ENCODE measurements at places on chromosomes 3 and 15.

DNA sequence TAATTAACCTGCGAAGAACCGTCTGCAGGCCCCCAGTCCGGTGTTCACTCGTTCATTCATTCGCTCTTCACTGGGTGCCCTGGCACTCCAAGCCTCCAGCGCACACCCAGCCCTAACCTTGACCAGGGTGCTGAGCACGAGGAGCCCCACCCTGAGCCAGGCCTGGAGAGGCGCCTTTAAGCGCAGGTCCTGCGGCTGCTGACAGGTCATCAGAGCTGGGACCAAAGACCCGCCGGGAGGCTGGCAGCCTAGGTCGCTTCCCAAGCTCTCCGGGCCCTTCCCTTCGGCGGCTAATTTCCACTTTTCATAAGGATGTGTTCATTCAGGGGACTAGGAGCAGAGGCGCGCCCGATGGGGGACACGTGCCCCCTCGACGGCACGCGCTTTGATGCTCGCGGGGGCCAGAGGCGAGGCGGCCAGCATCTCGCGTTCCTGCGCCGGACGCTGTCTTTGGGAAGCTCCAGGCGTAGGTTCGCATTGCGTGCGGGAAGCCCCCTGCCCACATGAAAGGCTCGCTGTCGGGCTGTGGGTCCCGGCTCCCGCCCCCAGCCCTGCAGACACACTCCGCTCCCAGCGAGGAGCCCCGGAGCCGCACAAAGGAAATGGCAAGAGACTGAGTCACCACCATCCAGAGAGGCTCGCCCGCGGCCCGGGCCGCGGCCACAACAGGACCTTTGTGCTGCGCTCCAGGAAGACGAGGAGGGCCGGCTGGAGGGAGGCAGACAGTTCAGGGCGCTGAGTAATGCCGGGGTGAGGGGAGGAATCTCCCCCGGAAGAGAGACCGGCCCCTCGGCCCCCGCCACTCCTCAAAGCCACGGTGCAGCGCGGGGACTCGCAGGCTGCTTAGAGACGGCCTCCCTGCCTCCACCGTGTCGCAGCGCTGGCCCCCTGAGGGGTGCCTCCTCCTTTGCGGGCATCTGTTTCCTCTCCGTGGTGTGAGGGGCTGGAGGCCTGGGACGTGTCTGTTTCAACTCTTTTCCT lies 266.4 kb upstream of the HES1 start:
- DNase-seq = no peak

DNA sequence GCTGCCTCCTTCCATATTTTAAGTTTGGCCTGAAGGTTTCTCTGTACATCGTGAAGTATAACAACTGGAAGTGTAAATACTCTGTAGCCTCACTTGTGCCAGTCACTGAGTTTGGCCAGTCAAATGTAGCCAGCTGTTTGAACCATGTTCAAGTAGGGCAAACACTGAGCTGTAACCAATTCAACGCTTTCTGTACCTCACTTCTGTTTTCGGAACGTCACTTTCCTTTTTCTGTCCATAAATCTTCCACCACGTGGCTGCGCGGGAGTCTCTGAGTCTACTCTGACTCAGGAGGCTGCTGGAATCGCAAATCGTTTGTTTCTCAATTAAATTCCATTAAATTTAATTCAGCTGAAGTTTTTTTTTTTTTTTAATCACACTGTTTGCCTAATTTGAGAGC lies 88.8 kb upstream of the RARB start:
- DNase-seq = no peak

DNA sequence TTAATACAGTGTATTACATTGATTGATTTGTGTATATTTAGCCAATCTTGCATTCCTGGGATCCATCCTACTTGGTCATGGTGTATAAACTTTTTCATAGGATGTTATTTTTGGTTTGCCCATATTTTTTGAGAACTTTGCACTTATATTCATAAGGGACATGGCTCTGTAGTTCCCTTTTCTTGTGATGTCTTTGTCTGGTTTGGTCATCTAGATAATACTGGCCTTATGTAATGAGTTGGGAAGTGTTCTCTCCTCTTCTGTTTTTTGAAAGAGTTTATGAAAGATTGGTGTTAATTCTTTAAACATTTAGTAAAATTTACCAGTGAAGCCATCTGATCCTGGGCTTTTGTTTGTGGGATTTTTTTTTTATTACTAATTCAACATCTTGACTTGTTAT lies 9.6 kb downstream of the CHST13 start:
- no peak for DNase-seq

DNA sequence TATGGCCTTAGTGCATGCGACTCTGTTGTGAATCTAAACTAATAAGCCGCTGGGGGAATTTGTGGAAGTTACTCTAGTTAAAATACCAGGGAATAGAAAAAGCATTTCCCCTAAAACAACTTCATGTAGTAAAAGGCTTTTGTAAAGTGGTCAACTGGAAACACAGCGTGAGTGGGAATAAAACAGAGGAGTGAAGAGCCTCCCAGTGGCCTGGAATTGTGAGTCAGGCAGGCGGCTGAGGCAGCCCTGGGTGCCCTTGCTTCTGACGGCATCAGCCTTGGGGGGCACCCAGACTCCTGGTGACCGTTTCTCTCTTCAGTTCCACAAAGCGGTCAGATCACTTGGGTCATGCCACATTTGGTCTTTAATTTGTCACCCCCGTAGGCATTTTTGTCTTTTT lies 108.4 kb downstream of the GHSR start:
- no peak for DNase-seq

DNA sequence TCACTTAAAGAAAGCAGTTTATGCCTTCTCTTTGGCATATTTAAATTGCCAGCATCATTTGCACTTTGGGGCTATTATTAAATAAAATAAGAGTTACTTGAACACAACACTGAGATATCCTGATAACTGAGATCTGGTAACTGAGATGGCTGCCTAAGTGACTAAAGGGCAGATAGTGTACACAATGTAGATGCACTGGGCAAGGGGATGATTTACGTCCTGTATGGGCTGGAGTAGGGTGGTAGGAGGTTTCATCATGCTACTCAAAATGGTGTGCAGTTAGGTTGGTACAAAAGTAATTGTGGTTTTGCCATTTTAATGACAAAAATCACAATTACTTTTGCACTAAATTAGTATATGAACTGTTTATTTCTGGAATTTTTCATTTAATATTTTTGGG lies 196.1 kb downstream of the UBE2E2 start:
- DNase-seq = no peak

DNA sequence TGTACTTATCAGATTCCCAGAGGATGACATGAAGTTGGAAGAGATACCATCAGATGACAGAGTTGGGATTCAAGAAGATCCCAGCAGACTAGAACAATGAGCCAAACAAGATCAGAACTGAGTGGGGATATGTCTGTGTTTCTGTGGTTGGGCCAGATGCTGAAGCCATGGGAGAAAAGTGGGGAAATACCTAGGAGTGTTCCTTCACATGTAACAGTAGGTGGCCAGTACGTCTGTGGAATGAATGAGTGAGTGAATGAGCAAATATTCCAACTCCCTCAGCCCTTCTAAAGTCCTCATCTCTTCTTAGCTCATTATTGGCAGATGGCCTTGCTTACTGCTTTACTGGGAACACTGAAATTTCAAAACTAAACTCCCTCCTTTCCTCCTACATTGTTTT lies 32.2 kb upstream of the GREM1 start:
- DNase-seq = no peak

DNA sequence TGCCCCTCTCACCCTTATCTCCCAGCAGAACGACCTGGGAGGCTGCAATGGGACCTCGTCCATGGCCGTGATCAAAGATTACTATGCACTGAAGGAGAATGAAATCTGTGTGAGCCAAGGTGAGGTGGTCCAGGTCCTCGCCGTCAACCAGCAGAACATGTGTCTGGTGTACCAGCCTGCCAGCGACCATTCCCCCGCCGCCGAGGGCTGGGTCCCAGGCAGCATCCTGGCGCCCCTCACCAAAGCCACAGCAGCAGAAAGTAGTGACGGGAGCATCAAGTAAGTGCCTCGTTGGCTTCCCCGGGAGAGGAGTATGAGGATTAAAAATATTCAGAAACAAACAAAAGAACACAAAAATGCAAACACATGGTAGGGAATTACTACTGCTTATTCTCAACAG lies 55.9 kb upstream of the UMPS start:
- DNase-seq = no peak

DNA sequence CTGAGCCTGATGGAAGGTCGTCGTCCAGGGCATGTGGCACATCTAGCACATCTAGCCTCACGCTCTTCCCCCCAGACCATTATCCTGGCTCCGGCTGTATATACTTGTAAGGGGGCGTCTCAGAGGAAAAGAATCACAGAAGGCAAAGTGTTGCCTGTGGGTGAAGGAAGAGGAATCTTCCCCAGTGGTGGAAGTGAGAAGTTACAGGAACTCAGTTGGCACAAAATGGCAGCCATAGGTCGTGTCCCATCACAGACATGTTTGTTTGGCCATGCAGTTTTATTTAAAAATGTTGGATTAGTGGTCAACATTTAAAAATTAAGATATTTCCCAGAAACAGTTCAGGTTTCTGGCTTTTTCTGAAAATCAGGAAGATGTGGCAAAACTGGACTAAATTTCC lies 13.6 kb downstream of the GALNT15 start:
- no peak for DNase-seq

DNA sequence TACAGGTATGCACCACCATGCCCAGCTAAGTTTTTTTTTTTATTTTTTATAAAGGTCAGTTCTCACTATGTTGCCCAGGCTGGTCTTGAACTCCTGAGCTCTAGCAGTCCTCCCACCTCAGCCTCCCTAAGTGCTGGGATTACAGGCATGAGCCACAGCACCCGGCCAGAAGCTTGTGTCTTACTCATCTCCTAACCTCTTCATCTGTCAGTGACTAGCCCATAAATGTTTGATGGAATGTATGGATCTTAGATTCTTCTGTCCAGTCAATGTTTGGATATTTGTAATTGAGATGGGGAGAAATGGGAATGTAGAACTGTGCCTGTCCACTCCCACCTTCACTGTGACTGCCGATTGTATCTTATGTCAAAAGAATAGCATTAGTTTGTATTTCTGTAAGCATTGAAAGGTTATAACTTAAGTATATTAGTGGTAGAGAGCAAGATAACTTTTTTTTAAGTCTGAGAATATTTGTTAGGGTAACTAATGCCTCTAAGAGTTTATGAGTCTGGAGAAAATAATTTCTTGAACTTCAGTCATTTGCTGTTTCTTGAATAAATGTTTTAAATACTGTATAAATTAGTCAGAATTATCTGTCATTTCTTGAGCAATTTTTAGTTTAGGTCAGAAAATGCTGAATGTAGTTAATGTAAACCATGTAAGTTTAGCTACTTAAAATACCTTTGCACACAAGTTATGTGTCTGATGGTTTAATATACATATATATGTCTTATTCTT lies 215.3 kb upstream of the CGNL1 start:
- DNase-seq = no peak

DNA sequence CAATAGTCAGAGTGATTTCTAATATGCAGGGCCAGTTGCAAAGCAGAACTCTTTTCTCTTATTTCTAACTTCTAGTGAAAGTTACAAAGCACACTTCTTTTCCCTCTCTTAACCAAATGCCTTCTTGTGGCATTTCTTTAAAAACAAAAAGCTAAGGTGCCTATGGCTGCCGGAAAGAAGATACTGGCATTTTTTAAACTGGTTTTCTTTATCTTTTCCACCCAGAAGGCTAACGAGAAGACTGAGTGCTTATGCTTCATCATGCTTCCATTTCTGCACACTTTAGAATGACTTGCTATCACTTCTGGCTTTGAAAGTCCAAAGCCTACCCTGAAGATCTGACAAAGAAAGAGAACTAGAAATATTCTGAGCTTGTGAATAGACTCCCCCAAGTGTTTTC lies 141.3 kb downstream of the P2RY1 start:
- no peak for DNase-seq

DNA sequence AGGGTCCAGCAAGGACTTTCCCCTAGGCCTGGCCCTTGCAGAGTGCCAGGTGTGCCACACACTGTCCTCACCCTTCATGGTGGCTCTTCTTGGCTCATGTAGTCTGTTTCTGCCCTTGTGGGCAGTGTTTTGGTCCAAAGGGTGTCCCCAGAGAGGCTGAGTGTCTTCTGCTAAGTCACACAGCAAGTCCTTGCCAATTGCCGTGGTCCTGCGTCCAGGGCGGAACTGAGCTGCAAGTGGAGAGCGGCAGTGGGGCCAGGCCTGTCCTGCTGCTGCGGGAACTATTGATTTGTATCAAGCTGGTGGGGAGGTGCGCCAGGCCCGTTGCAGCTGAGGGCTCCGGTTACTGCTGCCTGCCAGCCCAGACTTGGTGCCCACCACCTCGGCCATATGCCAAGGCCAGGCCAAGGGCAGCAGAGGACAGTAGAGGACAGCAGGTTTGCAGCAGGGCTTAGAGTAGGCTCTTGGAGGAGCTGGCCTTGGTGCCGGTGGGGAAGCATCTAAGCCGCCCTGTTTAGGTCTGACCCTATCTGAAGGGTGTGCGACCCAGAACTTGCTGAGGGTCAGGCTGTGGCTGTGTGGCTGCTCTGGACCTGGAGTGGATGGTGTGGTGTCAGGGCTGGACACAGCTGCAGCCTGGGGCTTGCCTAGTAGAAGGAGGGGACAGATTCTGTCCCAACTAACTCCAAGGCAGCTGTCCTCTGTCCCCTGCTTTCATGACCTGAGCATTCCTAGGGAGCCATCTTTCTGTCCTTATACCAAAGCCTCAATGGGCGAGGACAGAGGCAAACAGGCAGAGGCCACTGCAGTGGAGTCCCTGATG lies 4.5 kb downstream of the AMIGO3 start:
- DNase-seq = no peak

GRCh38 chr3:186988806-186989205 lies 58.5 kb downstream of the ST6GAL1 start:
- no peak for DNase-seq

- no peak for DNase-seq
Measured at GRCh38 chr15:48833526-48834239, 22.8 kb upstream of the CEP152 start.

- no peak for DNase-seq
Measured at GRCh38 chr3:54777141-54777540, 150.7 kb downstream of the LRTM1 start.

DNA sequence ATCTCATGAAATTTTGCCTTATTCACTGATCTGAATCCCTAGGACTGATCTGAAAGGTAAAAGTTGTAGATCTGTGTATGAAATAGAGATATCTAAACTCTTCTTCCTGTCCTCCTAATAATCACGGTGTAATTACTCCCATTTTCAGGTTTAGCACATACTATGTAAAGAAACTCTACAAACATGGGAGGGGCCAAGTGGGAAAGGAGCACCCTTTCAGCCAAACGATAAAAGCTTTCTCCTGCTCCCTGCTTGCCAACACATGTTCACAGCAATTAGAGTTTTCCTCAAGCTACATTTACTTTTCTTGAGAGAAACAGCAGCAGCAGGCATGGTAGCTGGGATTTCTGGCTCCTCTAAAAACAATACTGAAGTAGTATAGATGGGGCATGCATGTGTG lies 71.6 kb downstream of the CHAC1 start:
- DNase-seq = no peak

GRCh38 chr3:117762621-117763037 lies 1053.0 kb downstream of the TUSC7 start:
- no peak for DNase-seq

GRCh38 chr3:138901567-138901966 lies 45.4 kb downstream of the FOXL2 start:
- DNase-seq = no peak

Data from type B pancreatic cell (in vitro differentiated cells).